ENCODE measurements at places on chromosomes 3 and 15.
A peak's percentile ranks its signal among the peaks of the same experiment; 100 is the strongest.

DNA sequence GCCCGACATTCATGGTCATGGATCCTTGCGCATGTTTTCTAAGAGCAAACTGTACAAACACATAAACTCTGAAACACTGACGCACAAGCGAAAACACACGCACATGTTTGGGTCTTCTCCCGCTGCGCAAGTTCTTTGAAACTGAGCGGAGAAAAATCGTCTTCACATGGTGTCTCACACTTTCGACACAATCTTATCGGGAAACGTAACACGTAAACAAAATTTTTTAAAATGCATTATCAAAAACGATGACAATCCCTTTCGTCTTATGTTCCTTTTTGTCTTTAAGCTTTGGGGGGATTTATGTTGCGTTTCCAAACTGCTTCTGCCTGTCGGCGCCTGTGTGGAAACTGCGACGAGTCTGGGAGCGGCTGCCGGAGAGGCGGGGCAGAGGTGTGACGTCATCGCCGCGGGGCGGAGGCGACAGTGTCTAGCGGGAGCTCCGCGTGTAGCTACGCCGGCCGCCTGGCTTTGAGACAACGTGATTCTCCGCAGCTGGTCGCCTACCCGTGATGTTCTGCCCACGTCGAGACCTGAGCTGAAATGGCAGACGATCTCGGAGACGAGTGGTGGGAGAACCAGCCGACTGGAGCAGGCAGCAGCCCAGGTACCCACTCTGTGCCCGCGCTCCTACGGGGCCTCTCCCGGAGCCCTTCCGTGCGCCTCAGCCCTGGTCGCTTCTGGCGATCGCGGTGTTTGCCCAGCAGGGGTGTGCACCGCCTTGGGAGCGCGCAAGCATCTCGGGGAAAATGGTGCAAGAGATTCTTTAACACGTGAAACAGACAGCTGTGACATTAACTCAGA lies at the start of gene CMSS1:
TSS of gene CMSS1 (plus strand) at position 426 of the 804 bp plus-strand sequence.
- peak; percentile 79 for DNase-seq

GRCh38 chr3:142929109-142929508 lies 34.4 kb downstream of the PAQR9 start:
- no peak for DNase-seq

DNA sequence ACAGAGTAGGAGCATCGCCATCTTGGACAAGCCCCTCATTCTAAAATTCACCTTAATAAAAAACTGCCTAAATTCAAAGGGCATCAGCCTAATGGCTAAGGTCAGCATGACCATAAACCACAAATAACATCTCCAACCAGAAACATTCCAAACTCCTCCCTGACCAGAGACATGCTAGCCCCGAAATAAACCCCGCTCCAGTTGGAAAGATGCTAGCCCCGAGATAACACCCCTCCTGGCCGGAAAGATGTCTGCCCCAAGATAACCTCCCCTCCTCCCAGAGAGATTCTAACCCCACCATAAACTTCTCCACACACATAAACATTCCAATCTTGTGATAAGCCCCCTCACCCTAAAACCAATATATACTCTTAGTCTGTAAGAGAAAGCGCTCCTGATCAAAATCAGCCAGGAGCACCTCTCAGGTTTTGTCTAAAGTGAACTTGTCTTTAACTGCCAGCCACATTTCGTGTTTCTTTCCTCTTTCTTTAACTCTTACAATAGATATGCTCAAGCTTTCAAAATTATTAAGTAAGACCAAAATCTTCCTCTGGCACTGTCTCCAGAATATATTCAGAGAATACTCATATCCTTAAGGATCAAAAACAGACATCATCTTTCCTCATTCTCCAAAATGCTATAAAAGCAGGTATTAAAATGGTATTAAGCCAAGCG lies 104.1 kb downstream of the GSK3B start:
- no peak for DNase-seq

DNA sequence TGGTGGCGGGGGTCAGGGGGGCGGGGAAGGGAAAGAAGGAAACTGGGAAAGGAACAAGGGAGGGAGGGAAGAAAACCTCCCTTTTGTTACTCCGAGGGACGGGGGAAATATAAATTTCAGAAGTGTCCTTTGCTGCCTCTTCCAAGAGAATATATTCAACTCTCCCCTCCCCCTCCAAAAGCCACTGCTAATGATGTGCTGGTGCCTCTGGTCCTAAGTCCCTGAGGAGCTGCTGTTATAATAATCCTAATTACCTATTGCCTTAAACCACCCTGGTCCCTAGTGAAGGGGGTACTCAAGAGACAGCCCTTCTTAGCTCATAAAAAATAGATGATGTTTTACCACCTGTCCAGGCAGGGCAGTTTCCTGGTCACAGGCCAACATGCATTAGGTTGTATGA lies 118.3 kb upstream of the TRIM42 start:
- DNase-seq, result peak; percentile 73

GRCh38 chr3:59084583-59084982 lies 34.8 kb upstream of the CFAP20DC start:
- DNase-seq, result no peak

DNA sequence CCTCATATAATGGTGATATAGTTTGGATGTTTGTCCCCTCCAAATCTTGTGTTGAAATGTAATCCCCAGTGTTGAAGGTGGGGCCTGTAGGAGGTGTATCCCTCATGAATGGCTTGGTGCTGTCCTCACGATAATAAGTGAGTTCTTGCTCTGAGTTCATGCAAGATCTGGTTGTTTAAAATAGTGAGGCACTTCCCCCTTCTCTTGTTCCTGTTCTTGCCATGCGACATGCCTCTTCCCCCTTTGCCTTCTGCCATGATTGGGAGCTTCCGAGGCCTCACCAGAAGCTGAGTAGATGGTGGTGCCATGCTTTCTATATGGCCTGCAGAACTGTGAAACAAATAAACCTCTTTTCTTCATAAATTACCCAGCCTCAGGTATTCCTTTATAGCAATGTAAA lies 39.2 kb downstream of the REC114 start:
- no peak for DNase-seq

Data from NCI-H1105 (cell line).